ENCODE measurements at places on chromosomes 3 and 15.

DNA sequence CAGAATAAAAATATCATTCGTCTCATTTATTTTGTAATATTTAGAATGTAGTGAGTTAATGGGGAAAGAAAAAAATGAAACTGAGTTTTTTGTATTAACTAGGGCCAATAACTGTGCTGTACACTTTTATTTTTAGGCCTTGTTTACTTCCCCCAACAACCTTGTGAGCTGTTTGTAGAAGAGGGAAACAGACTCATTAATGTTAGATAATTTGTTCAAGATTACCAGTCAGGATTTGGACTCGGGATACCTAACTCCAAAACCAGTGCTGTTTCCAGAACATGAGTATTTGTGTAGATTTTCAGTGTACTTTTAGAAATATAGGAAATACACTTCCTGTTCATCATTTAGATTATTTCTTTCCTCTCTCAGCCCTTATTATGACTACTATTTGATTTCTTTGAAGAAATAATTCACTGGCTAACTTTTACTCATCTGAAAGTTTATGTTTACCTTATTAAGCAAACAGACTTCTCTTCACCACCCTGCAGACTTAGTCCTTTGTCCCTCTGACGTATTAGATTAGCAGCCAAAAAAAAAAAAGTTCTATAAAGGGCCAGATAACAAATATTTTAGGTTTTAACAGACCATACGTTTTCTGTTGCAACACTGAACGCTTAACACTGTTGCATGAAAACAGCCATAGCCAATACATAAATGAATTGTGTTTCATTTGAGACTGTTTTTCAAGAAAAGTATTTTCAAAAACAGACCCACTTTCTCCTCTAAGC lies 192.5 kb upstream of the CGNL1 start:
- DNase-seq = no peak

GRCh38 chr3:141644931-141645330 lies 93.2 kb upstream of the RNF7 start:
- DNase-seq = peak; percentile 80

DNA sequence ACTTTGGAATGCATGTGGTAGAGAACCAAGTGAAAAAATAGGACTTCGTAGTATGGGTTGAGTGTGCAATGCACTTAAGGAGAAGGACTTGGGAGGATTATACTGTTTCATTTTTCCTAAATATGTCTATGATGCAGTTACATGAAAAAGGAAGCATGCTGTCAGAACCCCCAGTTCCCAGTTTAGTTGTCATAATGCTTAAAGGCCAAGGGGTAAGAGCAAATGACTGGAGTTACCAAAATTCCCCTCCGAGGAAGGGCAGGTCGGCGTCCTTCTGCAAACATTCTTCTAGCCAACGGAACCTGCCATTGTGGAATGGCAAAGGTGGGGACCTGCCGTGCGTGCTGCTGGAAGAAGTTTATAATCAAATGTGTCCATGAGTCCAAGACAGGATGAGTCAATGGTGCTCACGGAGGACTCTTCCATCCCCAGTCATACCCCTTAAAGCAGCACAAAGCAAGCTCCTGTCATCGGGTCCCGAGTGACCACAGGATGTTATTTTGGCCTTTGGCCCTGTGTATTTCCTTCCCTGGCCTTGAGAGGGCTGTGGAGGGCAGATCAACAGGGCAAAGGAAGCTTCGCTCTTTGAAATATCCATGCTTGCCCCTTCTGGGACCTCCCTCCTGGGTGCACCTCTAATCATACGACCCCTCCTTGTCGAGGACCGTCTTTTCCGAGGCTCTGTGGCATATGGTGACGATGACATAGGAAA lies 93.2 kb downstream of the SLCO3A1 start:
- no peak for DNase-seq

DNA sequence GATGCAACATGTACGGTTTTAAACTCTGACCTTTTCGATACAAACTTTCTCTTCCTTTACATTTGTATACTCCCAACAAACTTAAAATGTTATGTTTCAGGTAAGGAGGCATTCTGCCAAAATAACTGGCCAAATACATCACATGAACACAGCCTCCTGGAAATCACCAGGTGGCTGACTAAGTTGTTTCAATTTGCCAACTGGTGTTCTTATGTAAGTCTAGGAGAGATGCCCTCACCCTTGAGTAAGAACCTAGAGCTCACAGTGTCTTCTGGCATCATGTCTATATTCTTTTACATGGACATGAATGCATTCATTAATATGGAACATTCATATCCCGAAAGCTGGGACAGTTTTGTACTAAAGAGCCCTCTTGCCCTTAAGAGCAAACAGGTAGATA lies 341.1 kb upstream of the NR2F2 start:
- no peak for DNase-seq

Data from AG20443 (cell line).